ENCODE measurements at places on chromosomes 7 and 10. TPM values are rescaled to one million over a fixed set of nuclear protein-coding genes. Genes with fewer than 3 reads are reported as not detected.

CFAP46 gene
- total RNA-seq: 1.9 TPM

MNX1 gene
- not detected for total RNA-seq

LEP gene
- not detected for total RNA-seq

C1QL3 gene
- 20.6 TPM for total RNA-seq

TMEM196 gene
- total RNA-seq: 10.1 TPM

All from occipital lobe (tissue), 3 donors.